ENCODE measurements at places on chromosomes 7 and 10. TPM values are rescaled to one million over a fixed set of nuclear protein-coding genes. Genes with fewer than 3 reads are reported as not detected.

DNA sequence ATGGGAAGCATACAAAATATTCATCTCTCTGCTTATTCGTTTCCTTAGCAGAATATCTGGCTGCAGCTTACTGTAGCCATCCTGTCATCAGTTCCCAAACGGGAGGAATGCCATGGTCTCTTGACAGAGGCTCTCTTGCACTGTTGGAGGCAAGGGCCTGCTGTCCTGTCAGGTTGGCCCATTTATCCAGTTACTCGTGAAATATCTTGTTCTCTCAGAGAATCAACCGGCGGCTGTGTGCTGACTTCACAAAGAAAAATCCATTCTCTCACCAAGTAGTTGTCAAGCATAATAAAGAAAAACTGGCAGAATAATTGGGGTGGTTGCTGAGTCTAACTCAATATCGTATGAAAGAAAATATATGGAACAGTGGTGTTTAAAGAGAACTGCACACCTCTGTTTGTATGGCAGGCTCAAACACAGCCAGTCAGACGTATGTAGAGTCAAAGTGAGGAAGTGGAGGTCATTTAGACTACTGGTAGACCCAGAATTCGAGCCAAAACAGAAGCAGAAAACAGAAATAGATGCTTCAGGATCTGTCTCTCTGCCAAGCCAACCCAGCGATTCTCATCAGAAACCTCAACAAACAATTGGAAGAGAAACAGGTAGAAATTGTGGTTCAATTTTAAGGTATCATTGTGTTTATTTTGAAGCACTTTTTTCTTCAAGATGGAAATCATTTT, 349.2 kb upstream of the PRKCQ start:
- no peak for DNase-seq

GRCh38 chr7:140229591-140230515, 53.1 kb upstream of the KDM7A start:
- peak; percentile 90 for DNase-seq

- DNase-seq: no peak
Measured at GRCh38 chr7:102434039-102434486, 688 bp downstream of the ORAI2 start.

Gene MRLN
- polyA plus RNA-seq: not detected
